CD8-positive, alpha-beta T cell (primary cell): ENCODE measurements at places on chromosomes 4 and X.

GRCh38 chrX:78658414-78658813 lies 714 bp downstream of the RTL3 start:
- DNase-seq = no peak

GRCh38 chr4:53490965-53491622 lies 100.2 kb downstream of the LNX1 start:
- DNase-seq = no peak

DNA sequence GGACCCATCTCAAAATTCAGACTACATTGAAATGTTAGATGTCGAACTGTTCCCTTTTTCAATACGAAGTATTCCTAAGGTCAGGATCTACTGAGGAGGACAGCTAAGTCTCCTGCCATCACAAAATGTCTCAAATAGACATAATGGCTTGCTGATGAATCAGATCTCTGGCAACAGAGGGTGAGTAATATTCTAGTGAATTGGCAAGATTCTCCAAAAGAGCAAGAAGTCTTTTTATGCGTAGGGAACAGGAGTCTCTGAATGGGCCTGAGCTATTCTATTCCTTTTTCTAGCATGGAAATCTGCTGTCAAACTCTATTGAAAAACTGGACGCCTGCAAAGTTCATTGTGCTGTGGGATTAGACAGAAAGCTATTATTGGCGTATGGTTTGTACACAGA lies 145.4 kb downstream of the FNIP2 start:
- DNase-seq = no peak

- DNase-seq = no peak
Observed at GRCh38 chr4:104616401-104616820, 121.7 kb upstream of the CXXC4 start.

- DNase-seq = no peak
Observed at GRCh38 chr4:37825968-37826294, 555 bp upstream of the PGM2 start.

DNA sequence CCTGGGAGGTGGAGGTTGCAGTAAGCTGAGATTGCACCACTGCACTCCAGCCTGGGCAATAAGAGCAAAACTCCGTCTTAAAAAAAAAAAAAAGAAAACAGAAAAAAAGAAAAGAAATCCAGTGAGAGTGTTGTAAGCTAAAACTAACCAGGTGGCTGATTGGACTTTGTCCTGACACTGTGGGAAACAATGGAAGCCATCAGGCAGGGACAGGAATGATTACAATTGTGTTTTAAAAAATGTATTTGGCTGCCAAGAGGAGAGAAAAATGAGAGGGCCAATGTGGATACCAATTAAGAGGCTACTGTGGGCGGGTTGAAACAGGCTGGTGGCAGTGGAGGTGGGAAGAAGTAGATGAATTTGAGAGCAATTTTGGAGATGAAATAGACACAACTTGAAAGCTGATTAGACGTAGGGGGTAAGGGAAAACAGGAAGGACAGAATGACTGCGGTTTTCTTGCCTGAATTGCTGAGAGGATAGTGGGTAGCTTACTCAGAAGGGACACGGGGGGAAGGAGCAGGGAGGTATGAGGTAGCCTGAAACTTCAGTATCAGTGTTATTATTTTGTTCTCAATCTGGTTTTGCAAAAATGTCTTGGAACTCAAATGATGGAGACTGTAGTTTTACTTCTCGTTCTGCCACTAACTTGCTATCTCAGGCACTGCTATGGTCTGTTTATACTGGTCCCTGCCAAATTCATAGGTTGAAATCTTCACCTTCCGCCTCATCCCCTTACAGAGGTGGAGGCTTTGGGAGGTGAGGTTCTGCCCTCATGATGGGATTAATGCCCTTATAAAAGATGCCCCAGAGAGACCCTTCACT lies 45.6 kb upstream of the CHRNA9 start:
- DNase-seq = no peak

GRCh38 chrX:153768311-153769157 lies 4.5 kb downstream of the PLXNB3 start:
- DNase-seq = no peak

DNA sequence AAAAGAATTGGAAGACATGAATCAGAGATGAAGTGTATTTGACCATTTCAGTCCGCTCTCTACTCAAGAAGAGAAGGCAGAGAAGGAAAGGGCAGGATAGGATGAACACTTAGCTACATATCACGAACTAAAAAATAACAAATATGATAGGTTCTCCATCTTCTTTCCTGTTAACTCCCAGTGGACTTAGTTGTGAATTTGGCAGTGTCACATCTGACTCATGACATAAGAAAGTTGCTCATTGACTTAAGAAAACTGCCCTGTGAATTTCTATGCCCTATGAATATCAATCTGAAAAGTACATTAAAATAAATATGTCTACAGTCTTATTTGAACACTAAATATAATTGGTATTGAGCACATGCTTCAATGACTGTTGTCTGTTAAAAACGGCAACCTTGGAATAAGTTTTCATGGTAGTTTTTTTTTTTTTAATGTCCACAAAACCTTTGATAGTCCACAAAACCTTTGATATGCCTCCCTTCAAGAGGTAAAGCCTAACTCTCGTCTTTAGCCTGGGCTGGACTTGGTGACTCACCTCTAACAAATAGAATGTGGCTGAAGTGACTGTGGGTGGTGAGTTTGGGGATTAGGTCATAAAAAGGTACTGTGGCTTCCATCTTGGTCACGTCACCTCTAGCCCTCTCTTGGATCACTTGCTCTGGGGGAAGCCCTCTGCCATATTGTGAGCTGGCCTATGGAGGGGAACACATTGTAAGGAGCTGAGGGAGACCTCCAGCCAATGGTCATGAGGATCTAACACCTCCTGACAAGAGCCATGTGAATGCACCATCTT lies 184.7 kb upstream of the S100G start:
- no peak for DNase-seq

GRCh38 chr4:129218897-129219296 lies 122.9 kb downstream of the C4orf33 start:
- DNase-seq = no peak

DNA sequence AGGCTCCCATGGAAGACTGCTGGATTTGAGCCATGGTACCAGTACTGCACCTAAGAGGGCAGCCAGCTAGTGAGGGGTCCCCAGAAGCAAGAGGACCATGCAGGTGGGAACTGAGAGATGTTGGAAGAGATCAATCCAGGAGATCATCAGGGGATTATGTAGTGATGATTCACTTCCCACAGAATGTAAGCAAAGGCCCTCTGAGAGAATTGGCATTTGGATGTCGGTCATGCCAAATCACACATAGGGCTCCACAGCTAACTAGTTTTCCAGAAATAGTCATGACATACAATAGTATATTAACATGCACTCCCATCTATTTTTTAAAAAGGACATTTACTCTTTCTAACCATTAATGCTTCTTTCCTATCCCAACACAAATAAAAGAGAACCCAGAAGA lies 112.5 kb downstream of the RASGEF1B start:
- no peak for DNase-seq

DNA sequence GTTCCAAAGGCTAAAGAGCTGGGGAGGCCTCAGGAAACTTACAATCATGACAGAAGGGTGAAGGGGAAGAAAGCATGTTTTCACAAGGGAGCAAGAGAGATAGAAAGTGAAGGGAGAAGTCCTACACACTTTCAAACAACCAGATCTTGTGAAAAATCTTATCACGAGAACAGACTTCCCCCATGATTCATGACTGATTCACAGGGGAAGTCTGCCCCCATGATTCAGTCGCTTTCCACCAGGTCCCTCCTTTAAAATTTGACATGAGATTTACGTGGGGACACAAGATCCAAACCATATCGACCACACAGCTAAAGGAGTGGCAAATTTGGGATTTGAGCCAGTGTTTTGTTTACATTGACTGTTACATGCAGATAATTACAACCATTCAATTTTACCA lies 971.1 kb upstream of the HS3ST1 start:
- DNase-seq = no peak

GRCh38 chr4:139593091-139593564 lies 37.1 kb upstream of the SETD7 start:
- no peak for DNase-seq

- DNase-seq = no peak
Observed at GRCh38 chr4:163941221-163941905, 446.9 kb downstream of the TMA16 start.

DNA sequence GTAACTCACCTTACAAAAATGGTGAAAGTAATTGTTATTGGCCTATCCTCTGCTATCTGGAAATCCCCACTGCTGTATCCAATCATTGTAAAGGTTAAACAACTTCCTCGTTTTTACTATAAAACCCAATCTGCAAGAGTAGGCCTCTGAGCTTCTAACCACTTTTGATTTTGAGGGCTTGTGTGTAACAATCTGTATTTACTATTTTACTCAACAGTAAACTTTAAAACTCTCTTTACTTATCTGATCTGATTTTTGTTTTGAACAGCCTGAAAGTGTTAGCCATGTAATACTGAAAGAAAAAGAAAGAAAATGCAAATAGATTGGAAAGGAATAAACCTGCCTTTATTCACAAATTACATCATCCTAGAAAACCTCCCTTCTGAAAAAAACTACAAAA lies 63.1 kb downstream of the SLC10A7 start:
- DNase-seq = peak; percentile 42

GRCh38 chrX:52577464-52578173 lies 60.8 kb upstream of the XAGE1B start:
- DNase-seq = no peak

- DNase-seq = peak; percentile 43
Observed at GRCh38 chrX:154732421-154733065, 18.3 kb downstream of the GAB3 start.

DNA sequence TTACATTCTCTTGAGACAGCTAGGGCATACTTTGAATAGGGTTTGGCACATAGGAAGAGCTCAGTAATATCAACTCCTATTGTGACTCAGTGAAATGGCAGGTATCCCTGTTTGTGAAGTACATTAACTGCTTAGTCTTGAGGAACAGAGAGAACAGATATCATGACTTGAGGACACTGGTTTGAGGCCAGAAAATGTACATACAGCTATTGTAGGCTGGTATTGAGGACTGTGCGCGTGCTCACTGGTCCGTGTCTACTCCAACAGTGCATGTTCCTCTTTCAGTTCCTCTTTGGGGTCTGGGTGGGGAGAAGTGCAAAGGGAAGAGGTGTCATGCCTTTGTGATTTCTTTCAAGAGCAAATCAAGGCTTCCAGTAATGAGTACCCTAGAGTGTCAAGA lies 34.6 kb upstream of the TBC1D9 start:
- DNase-seq = no peak

DNA sequence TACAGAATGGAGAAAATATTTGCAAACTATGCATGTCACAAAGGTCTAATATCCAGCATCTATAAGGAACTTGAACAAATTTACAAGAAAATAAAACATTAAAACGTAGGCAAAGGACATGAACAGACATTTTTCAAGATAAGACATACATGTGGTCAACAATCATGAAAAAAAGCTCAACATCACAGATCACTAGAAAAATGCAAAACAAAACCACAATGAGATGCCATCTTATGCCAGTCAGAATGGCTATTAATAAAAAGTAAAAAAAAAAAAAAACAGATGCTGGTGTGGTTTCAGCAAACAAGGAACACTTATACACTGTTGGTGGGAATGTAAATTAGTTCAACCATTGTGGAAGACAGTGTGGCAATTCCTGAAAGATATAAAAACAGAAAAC lies 75.8 kb upstream of the IL13RA2 start:
- DNase-seq = no peak

DNA sequence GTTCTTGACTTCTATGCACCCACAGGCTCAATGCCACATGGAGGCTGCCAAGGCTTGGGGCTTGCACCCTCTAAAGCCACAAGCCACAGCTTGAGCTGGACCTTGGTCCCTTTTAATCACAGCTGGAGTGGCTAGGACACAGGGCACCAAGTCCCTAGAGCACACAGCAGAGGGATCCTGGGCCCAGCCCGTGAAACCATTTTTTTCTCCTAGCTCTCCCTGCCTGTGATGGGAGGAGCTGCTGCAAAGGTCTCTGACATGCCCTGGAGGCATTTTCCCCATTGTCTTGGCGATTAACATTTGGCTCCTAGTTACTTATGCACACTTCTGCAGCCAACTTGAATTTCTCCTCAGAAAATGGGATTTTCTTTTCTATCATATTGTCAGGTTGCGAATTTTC lies 410.9 kb downstream of the GRID2 start:
- DNase-seq = no peak

- DNase-seq = peak; percentile 58
Observed at GRCh38 chr4:110510955-110511544, 35.1 kb downstream of the ENPEP start.

GRCh38 chrX:53656845-53657244 lies 29.7 kb downstream of the HUWE1 start:
- no peak for DNase-seq

- no peak for DNase-seq
Observed at GRCh38 chr4:140158365-140159030, 4.5 kb upstream of the MAML3 start.

GRCh38 chr4:142719854-142720541 lies 126.1 kb downstream of the INPP4B start:
- no peak for DNase-seq

DNA sequence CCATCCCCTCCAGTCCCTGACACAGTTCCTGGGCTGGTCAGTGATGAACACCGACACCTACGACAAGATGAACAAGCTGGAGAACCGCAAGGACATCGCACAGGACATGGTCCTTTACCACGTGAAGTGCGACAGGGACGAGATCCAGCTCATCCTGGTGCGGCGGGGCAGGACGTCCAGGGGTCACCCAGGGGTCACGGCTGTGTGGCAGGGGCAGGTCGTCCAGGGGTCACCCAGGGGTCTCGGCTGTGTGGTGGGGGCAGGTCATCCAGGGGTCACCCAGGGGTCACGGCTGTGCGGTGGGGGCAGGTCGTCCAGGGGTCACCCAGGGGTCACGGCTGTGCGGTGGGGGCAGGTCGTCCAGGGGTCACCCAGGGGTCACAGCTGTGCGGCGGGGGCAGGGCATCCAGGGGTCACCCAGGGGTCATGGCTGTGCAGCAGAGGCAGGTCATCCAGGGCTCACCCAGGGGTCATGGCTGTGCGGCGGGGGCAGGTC lies 16.7 kb downstream of the ATP5ME start:
- no peak for DNase-seq

GRCh38 chr4:170388255-170388654 lies 298.5 kb upstream of the AADAT start:
- DNase-seq = no peak

DNA sequence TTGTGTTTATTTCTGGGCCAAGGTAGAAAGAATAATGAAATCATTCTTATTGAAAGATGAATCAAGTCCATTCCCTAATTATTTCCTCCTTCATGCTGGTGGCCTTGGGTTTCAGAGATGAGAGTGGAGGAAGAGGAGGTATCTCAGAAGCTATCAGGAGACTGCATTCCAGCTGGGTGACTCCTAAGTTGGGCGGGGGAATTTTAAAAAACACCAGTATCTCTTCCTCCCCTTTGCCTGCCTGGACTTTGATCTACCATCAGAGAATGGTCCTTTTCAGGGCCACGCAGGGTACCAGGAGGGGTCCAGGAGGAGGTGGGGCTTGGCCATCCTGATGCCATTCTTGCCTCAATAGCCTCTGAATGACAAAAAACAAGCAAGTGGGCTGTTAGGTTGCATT lies 104.4 kb downstream of the ASMT start:
- DNase-seq = no peak

GRCh38 chrX:66163849-66164411 lies at the start of gene HEPH:
TSS of gene HEPH (plus strand) at chrX:66164247. CDS start at chrX:66170571, 6,324 bp downstream.
- DNase-seq = no peak
